ENCODE measurements at places on chromosomes 1 and 21.

DNA sequence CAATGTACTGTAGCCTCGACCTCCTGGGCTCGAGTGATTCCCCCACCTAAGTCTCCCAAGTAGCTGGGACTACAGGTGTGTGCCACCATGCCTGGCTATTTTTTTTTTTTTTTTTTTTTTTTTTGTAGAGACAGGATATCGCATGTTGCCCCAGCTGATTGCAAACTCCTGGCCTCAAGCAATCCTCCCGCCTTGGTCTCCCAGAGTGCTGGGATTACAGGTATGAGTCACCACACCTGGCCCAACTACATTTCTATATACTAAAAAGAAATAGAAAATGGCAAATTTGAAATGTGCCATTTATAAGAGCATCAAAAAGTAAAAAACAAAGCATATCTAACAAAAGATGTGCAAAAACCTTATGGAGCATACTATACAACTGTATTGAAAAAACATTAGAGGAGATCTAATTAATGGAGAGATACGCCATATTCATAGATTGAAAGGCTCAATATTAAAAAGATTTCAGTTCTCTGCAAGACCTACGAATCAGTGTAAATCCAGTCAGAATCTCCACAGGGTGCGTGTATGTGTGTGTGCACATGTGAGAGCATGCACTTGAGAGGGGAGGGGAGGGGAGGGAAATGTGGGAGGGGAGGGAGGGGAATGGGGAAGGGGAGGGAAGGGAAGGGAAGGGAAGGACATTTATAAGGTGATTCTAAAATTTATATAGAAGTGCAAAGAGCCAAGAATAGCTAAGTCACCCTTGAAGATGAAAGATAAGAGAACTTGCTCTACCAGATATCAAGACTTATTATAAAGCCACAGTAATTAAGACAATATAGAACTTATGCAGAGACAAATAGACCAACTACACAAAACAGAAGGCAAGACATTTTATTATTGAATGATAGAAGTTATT, 15.5 kb upstream of the PADI4 start:
- DNase-seq: no peak

DNA sequence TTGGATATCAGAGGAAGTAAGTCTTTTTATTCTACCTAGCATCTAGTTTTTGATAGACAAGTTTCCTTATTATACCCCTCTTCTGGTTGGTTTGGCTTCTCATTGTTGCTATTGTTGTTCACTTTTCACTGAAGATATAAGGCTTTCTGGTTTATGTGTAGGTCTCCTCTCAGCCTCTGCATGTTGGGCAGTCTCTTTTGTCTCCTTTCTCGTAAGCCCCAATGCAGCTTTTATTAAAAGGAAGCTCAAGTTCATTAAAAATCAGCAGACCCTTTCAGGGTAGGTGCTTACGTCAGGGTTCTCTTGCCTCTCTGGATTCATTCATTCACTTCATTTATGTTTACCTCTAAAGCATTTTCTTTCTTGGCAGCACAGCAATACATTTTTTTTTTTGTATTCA, 4.8 kb upstream of the DHX9 start:
- no peak for DNase-seq

- DNase-seq: no peak
These were observed 1.5 kb upstream of the KCNH1 start for GRCh38 chr1:211135342-211135950.

- peak; percentile 2 for DNase-seq
These were observed 1.4 kb downstream of the DAB1 start for GRCh38 chr1:57422271-57423134.

DNA sequence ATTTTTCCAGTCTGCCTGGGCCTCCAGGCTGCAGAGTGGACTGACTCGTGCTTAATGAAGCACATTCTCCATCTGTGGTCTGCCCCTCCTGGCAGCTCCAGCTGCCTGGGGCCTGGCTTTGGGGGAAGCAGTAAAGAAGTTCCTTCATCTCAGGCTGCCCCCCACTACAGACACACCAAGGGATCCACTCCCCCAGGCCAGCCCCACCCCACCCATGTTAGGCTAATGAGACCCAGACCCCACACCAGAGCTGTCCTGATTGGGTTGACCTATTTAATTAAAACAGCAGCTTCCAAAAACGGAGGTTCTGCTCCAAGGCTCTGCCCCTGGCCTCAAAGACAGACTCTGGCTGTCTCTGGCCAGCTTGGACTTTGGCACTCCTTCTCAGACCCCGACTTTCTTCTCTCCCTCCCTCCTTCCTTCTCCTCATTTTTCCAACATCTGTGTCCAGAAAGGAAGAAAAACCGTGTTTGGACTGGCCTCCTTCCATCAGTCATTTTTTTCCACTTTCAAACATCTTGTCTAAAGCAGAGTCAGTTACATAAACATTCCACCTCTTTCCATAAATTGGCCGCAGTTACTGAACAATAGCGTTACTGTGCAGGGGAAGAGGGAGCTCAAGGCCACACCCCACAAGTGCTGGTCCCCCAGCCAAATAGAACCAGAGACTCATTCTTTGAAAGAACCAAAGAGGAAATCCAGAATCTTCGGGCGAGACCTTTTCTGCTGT, 29.7 kb downstream of the SERTAD4 start:
- no peak for DNase-seq

DNA sequence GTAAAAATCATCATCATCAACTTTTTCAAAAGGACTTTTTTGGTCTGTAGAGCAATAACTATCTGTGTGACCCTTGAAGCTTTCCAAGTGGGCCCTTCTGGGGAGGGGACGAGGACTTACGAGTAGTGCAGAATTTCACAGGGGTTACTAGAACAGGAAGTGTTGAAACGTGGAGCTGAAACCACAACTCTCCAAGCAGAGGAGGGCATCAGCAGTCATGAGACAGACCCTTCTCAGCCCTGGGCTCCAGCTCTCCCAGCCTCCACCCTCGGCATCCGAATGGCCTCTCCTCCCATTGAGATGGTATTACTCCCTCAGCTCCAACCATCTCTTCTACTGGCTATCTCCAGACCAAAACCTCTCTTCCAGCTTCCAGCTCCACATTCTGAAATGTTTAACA, 3.6 kb downstream of the FAM89A start:
- no peak for DNase-seq

- no peak for DNase-seq
These were observed 446.3 kb upstream of the NCAM2 start for GRCh38 chr21:20551939-20552338.

- no peak for DNase-seq
These were observed 139.4 kb upstream of the RAB4A start for GRCh38 chr1:229131243-229132105.

GRCh38 chr1:224300346-224300745, 29.6 kb downstream of the NVL start:
- DNase-seq: no peak

DNA sequence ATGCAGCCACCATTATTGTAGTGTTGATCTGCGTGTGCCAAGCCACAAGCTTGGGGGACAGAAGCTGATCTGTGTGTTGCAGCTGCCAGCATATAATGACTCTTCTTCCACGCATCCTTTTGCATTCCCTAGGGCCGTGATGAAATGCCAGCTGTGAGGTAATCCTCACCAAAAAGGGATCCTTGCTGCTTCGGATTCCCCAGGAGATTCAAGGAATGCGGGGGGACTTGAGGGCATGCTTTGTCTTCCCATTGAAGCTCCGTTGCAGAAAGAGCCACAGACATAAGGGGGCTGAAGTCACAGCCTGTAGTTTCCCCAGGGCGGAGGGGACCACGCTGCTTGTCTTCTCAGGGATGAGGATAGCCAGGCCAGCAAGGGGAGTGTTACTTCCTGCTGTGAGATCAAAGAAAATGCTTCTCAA, 281.6 kb upstream of the FMN2 start:
- DNase-seq: no peak

DNA sequence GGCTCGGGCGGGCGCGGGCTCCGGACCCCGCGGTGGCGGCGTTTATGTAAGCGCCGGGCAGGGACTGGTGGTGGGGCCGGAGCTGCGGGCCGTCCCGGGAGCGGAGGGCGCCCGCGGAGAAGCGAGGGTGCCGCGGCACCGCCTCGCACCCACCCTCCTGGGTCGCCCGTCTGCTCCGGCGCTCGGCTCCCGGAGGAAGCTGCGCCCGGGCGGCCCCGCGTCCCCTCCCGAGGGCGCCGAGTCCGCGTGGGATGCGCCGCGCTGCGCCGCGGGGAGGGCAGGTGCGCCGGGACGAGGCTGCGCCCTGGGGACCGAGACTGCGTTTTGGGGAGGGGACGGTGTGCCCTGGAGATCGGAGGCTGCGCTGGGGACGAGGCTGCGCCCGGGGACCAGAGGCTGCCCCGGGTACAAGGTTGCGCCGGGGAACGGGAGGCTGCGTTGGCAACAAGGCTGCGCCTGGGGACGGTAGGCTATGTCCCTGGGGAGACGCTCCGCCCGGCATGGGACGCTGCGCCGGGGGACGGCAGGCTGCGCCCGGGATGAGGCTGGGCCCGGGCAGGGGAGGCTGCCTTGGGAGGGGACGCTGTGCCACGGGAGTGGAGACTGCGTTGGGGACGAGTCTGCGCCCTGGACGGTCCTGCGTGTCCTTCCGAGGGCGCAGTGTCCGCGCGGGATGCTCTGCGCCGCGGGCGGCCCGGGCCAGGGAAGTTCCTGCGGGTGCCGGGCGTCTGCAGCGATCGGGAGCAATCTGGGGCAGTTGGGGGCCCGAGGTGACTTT, 627 bp downstream of the ADARB1 start:
- DNase-seq: no peak

DNA sequence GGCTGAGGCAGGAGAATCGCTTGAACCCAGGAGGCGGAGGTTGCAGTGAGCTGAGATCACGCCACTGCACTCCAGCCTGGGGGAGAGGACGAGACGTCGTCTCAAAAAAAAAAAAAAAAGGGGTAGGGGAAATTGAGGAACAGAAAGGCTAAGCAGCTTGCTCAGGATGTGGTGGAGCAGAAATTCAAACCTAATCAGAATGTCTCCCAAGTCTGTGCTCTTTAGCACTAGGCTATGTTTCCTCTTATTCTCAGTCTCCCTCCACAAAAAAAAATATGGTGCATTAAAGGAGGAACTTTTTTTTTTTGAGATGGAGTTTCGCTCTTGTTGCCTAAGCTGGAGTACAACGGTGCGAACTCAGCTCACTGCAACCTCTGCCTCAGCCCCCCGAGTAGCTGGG, 114.2 kb downstream of the SLC16A1 start:
- no peak for DNase-seq

GRCh38 chr21:46050668-46051378, 47.1 kb upstream of the COL6A2 start:
- DNase-seq: no peak

- no peak for DNase-seq
These were observed 55.1 kb downstream of the LRIG2 start for GRCh38 chr1:113128116-113128515.

- no peak for DNase-seq
These were observed 238.4 kb downstream of the PLPP3 start for GRCh38 chr1:56340977-56341376.

GRCh38 chr1:225923381-225923691, 714 bp downstream of the PYCR2 start:
- no peak for DNase-seq

DNA sequence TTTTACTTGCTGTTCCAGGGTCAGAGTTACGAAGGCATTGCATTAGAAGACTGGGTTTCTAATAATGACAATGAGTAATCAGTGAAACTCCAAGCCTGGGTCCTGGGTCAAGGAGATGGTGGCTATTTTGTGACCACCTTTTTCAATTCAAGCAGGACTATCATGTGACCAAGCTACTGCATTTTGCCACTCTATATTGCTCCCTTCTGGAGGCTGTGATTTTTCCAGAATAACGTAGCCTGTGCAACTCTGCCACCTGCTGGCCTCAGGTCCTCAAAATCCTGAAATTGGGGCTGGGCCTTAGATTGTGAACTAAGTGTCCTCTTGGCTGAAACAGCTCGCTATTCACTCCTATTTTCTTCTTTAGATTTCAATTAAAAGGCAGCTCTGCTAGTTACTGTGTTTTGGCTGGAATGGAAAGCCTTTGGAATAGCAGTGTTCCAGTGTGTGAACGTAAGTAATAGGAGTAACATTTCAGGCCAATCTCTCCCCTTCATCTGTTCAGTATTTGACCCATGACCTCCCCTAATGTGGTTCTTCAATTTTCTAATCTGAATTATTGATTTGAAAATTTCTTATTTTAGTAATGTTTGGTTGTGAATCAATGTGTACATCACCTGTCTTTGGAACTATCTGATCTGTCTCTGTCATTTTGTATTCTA, 52.9 kb upstream of the CD46 start:
- peak; percentile 23 for DNase-seq

GRCh38 chr1:15714406-15715136, 21.5 kb upstream of the SLC25A34 start:
- no peak for DNase-seq
